NB4 (cell line): ENCODE measurements at places on chromosomes 5 and 9.

DNA sequence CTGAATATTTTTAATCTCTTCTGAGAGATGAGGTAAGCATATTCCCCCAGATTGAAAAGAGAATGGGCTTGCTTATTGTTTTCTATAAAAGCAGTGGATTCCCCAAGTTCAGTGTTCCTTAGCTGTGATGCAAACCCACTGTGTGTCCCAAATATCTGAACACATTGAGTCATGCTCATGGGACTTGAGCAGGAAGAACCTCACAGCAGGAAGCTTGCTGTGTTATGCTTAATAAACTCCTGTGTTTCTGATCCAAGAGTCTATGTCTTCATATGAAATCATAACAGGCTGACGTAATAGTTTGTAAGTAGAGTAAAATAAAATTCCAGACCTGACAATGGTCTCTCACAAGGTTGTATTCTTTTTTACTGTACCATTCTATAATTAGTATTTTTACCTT lies 24.8 kb upstream of the LOX start:
- no peak for DNase-seq

DNA sequence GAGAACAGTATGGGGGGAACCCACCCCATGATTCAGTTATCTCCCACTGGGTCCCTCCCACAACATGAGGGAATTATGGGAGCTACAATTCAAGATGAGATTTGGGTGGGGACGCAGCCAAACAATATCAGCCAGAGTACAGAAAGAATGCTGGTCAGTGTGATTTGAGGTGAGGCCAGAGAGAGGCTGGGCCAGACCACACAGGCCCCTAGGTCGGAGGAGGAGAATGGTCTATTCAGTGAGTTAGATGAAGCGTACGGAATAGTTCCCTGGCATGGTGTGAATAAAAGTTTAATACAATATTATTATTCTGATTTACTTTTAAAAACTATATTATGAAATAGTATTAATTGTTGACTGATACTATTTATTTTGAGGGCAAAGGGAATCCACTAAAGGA lies 39.7 kb downstream of the PCSK5 start:
- no peak for DNase-seq

- peak; percentile 31 for DNase-seq
Observed at GRCh38 chr5:86971034-86971571, 296.6 kb upstream of the RASA1 start.

- DNase-seq = no peak
Observed at GRCh38 chr5:7902201-7902600, 33.3 kb downstream of the MTRR start.

DNA sequence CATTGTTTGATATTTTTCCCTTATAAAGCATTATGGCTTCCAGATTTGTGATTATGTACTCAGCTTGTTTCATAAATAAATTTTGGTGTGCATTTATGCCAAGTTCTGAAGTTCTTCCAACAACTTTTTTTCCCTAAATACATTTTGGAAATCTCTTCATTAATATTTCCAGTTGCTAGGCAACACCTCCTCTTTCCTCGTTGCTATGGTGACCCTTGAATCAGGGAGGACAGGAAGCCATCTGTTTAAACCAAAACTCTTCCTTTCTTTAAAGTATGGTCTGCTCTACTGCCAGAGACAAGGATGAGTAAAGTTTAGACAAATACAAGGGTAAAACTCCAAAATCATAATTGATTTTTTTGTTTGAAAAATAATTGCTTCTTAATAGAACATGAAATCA lies 779.3 kb downstream of the CDH9 start:
- DNase-seq = no peak

- DNase-seq = no peak
Observed at GRCh38 chr5:79964136-79964535, 26.9 kb downstream of the MTX3 start.

DNA sequence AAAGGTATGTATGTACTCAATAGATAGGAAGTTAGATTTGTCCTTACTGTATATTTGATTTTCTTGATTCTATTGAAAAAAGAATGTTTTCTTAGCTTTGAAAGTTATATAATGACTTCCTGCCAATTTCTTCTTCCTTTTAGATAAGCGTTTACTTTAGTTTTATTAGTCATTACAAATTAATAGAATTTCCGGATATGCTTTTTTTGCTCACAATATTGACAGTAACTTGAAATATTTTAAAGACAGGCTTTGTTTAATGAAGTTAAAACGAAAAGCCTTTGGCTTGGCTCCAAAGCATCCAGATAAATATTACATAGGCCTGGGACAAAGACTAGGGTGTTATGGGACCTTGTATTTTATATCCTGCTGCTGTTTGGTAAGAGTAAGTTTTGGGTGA lies 49.5 kb downstream of the CWC27 start:
- no peak for DNase-seq

DNA sequence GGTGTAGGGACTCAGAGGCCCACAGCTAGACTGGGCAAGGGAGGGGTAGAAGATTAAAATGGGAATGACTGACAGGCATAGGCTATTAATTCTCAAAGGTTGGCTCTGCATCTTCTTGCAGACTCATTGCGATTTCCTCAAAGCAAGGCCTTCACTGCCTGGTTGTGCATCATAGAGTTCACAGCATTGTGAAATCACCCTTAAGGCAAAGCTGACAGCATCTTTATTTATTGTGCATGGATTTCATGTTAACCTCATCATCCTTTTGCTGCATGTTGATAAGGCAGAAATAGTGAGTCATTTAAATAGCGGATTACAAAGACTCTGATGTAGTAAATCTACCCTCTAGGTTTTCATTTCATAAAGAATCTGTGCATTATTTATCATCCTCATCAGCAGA lies 13.6 kb upstream of the PALM2AKAP2 start:
- peak; percentile 5 for DNase-seq

- no peak for DNase-seq
Observed at GRCh38 chr5:151004499-151004898, 15.9 kb upstream of the GPX3 start.

DNA sequence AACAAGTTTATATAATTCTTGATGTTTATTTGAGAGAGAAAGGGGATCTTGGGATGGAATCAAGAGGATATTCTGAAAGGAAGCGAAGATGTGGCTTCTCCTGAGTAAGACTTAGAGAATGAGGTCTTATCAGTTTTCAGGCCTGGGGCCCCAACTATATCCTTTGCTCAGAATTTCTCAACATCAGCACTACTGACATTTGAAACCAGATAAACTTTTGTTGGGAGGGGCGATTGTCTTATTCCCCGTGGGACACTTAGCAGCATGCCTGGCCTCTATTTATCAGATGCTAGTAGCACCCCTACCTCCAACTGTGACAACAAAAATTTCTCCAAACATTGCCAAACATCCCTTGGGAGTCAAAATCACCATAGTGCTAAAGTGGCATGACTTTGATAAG lies 567.7 kb downstream of the MAT2B start:
- DNase-seq = no peak

DNA sequence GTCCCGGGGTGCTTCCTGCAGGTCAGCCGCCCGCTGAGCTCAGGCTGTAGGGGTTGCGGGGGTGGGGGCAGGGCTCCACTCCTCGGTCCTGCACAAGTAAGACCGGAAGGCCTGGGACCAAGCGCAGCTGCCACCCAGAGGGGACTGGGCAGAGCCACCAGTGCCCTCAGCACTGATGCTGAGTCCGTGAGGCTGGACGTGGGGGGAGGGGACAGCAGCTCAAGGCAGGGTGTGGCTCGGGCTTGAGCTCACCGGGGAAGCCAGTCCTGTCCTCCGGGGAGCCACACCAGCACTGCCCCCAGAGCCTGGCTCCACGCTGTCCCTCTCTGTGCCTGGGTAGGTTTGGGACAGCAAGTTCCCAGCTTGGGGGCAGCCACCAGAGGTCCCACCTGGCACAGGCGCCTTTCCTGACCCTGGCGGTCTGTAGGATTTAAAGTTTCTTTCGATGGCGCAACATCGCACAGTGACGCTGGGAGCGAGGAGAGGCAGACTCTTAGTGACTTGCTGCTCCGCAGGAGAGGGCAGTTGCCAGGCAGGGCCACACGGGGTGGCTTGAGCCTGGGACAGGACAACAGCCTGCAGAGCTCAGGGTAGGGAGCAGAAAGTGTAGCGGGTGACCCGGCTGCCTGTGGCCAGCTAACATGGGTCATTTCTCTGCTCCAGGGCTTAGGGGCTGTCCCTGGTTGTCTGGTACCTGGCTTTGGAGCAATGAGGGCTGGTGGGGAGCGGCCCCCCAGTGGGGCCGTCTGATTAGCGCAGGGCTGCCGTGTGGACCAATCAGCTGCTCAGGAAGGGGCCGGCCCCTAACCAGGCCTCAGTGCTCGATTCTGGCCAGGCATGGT lies 5.7 kb downstream of the LCN1 start:
- peak; percentile 22 for DNase-seq

DNA sequence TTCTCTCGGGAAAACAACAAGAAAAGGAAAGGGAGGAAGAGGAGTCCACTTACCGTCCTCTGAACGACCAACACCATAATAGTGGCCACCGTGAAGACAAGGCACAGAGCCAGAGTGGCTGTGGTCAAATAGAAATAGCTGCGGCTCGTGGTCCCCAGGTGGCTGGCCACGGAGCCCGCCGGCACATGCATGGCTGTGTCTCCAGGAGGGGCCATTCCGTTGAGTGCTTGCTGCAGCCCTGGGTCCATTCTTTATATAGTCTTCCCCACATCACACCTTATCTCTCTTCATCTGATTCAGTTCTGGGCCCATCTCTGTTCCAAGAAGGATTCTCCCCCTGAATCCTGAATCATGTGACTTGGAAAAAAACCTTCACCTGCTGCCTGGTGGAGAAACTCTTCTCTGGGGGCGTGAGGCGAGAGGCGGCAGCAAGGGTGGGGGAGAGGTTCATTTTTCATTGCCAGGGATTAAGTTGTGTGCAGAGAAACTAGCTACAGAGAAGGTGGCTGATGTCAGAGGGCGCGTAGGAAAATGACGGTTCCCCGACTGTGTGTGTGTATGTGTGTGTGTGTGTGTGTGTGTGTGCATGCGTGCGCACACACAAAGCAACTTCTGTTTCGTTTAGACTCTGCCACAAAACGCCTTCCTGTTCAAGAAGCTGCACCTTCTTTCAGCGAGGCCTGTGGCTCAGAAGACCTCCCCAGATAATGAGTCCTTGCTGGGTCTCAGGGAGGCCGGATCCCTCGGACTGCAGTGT lies at the start of gene TNFSF8:
TSS of gene TNFSF8 (minus strand) at position 536 of the 757 bp plus-strand sequence. CDS start at position 248, 288 bp downstream.
- no peak for DNase-seq

- DNase-seq = no peak
Observed at GRCh38 chr9:5612185-5612530, 16.7 kb upstream of the RIC1 start.

DNA sequence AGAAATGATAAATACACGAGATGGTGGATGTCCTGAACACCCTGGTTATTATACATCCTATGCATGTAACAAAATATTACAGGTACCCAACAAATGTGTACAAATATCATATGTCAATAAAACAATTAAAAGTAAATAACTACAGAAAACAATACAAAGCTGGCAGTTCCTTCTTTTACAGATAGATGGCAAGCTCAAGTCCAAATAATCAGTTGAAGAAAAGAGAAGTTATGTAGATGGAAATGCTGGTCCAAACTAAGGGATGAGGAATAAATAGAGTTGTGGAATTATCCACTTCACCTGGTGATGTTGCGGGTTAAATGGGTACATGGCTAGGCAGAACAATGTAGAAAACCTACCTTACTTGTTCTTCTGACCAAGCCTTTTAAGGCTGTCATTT lies 79.4 kb downstream of the PALM2AKAP2 start:
- DNase-seq = no peak

DNA sequence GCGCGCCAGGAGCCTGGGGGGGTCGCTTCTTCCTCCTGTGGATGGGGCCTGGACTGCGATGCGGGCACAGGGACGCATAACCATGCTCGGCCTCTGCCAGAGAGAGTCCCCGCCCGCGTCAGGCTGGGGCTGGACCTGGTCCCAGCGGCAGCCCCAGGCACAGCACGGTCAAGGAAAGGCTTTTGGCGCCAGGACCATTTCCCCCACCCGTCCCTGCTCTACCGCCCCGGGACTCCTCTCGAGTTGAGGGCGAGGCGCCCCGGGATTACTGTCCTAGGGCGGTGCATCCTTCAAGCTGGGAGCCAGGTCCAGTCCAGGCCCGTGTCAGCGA lies 341 bp downstream of the MXD3 start:
- peak; percentile 50 for DNase-seq

- DNase-seq = no peak
Observed at GRCh38 chr9:95100071-95100627, 217.4 kb downstream of the FANCC start.

DNA sequence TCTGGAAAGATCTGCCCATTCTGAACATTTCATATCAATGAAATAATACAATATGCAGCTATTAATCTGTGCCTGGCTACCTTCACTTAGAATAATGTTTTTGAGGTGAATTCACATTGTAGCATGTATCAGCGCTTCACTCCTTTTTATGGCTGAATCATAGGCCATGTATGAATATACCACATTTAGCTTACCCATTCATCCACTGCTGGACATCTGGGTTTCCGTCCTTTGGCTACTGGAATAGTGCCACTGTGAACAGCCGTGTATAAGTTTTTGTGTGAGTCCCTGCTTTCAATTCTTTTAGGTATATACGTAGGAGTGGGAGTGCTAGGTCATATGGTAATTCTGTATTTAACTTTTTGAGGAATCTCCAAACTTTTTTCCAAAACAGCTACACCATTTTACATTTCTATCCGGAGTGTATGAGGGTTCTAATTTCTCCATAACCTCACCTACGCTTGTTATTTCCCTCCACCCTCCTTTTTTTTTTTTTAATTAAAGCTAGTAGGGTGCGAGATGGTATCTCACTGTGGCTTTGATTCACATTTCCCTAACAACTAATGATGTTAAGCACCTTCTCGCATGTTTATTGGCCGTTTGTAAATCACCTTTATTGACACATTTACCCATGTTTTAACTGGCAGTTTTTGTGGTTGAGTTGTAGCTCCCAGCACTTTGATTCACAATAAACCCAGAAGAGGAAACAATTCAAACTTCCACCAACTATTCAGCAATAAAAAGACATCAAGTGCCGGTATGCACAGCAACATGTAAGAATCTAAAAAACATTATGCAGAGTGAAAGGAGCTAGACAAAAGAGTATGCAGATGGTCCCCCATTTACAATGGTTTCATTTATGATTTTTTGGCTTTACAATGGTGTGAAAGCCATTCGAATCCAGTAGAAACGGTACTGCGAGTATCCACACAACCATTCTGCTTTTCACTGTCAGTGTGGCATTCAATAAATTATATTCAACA lies 8.1 kb downstream of the SEMA4D start:
- DNase-seq = no peak

DNA sequence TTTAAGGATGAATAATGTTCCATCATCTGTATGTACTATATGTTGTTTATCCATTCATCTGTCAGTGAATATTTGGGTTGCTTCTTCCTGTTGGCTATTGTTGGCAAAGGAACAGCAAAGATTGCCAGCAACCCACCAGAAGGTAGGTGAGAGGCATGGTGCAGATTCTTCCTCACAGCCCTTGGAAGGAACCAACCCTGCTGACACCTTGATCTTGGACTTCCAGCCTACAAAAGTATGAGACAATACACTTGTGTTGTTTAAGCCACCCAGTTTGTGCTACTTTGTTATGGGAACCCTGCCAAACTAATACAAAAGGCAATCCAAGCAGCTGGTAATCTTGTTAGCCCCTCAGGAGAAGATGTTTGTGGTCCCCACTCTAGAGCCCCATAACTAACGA lies 122.0 kb downstream of the CARTPT start:
- DNase-seq = no peak
